ENCODE measurements at places on chromosomes 11 and 22.

DNA sequence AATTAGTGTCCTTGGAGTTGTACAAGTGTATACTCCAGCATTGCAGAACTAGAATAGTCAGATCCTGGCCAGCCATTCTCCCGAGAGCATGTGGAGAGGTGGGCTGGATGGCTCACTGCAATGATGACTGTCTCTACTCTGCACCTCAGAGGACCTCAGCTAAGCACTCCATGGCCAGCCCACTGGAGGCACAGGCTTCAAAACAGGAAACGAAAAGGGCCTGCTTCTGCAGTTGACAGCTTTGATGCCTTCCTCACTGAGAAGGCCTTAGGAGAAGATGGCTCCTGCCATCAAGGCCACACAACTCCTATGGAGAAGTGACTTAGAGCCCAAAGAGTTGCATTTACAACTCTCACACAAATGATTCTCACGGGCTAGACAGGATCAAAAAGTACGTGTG lies 9.1 kb downstream of the POLD4 start:
- no peak for DNase-seq

DNA sequence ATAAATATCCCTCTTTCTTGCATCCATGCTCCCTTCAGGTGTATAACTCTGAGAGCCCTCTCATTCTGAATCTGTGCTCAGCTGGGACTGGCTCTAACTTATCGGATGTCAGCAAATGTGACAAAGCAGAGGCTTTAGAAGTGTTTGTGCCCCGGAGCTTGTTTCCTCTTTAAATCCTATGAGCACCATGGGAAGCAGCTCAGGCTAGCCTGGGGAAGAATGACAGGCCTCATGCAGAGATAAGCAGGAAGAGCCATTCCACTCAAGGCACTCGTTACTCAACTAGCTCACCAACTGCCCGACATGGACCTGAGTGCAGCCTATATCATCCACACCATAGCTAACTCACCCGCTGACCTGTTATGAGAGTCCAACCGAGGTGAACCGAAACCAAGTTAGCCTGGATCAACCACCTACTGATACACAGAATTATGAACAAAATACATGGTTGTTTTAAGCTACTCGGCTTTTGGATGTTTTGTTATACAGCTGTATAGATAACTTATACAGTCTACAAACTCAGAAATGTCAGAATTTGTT lies 990.7 kb downstream of the NTM start:
- no peak for DNase-seq

DNA sequence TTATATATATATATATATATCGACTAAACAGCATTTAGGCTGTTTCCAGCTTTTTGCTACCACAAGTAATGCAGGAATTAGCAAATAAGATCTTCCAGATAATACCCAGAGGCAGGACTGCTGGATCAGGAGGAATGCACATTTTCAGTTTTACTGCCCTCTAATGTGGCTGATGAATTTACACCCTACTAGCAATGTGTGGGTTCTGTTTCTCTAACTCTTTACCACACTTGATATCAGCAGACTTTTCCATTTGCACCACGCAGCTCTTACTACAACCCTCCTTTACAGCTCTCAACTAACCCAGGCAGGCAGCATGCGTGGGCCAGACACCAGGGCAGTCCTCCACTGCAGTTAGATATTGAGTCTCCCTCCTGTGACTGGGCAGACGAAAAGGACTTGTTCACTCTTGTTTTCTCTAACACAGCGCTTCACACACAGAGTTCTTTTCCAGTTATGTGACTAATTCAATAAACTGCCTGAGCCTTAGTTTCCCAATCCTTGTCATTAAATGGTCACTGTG lies 67.7 kb downstream of the IGLL5 start:
- no peak for DNase-seq

DNA sequence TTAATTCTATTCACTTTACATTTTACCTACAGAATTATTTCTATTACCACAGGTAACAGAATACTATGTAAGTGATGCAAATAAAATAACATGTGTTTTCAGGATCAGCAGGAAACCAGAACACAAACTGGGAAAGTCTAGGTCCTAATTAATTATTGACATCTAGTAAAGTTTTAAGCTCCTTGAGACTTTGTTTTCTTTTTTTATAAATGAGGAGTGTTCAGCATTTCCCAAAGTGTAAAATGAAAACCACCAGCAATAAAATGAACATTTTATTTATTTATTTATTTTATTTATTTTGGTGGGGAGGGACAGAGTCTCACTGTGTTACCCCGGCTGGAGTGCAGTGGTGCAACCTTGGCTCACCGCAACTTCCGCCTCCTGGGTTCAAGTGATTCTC lies 123.6 kb downstream of the ARHGAP42 start:
- DNase-seq = no peak

- no peak for DNase-seq
Observed at GRCh38 chr11:59198726-59199125, 14.0 kb downstream of the MPEG1 start.

- DNase-seq = no peak
Observed at GRCh38 chr11:127059750-127060149, 59.2 kb upstream of the KIRREL3 start.

- no peak for DNase-seq
Observed at GRCh38 chr11:74504100-74504691, 10.7 kb upstream of the LIPT2 start.

GRCh38 chr11:61956191-61957020 lies 6.3 kb downstream of the BEST1 start:
- no peak for DNase-seq

- DNase-seq = no peak
Observed at GRCh38 chr11:110497231-110497978, 67.7 kb downstream of the FDX1 start.

- no peak for DNase-seq
Observed at GRCh38 chr11:102188488-102188887, 78.2 kb downstream of the YAP1 start.

GRCh38 chr11:121249039-121249663 lies 43.4 kb upstream of the SC5D start:
- peak; percentile 41 for DNase-seq

DNA sequence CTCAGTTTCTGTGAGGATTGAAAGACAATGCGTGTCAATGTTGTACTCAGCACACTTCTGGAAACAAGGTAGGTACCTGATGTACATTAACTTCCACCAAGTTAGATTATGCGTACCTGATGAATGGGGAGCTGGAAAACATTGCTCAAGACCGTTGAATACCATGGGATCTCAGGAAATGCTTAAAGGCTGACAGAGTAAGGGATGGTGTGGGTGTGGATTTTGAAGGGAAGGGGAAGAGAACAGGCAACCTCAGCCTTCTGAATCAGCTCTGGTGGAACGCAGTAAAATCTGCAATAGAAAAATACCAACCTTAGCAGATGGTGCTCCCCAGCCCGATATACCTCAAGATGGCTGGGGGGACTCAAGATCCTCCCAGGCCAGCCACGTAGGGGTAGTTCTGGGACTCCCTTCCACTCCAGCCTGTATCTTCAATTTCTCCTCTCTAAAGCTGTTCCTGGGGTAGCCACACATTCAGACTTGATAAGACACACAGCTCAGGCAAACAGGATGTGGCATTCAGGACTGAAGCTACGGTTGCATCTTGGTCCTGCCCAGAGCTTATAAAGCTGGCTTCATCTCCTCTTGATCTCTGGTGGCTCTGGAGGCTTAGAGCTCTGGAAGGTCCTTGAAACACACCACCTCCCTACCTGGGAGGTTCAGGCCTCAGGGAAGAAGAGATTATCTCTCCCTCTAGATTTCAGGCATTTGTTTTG lies 111.8 kb downstream of the CTNND1 start:
- no peak for DNase-seq

DNA sequence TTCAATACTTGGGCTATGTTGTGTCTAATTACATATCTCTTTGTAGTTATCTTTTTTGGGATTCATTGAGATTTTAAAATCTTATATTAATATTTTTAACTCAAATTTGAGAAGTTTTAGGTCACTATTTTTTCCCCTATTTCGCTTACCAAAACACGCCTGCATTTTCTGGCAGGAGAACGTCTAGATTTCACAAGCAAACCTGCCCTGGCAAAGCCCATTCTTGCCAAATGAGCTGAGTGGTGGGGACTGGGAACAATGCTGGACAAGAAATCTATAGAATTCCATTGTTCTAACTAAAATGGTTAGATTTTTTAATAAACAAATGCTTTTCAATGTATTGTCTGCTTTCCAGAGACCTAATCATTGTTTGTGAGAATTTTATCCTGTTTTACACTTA lies 1283.7 kb upstream of the RAG2 start:
- no peak for DNase-seq

GRCh38 chr11:12343526-12343925 lies 33.8 kb upstream of the PARVA start:
- no peak for DNase-seq

- no peak for DNase-seq
Observed at GRCh38 chr11:36222831-36223635, 66.2 kb downstream of the COMMD9 start.

DNA sequence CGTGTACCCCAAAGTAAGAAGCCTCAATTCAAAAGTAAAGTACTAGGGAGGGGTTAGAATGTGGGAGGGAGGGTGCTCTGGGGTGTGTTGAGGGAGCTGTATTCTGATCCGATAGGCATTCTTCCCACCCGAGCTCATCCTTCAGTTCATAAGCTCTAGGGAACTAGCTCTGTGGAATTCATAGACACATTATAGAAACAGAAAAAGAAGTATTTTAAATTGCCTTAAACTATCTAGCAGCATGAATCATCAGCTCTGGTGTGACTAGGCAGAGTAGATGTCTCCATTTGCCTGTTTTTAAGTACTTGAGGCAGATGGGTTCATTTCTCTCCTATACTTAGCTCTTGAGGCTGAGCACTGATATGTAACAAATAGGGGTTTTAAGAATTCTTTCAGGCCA lies 7.3 kb upstream of the SGSM3 start:
- no peak for DNase-seq

All from HTR-8/SVneo (cell line).